Vagina (tissue), 2 donors: ENCODE measurements at places on chromosomes 12 and 14.

- no peak for DNase-seq
These were observed 118.0 kb downstream of the NUAK1 start for GRCh38 chr12:106020736-106021135.

DNA sequence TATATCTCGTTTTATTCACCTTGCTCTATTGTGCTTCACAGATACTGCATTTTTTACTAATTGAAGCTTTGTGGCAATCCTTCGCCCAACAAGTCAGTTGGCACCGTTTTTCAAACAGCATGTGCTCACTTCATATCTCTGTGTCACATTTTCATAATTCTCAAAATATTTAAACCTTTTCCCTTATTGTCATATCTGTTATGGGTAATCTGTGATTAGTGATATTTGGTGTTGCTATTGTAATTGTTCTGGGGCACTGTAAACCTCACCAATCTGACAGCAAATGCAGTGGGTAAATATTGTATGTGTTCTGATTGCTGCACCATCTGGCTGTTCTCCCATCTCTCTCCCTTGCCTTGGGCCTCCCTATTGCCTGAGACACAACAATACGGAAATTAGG, 191.3 kb downstream of the BTG1 start:
- no peak for DNase-seq

- DNase-seq = no peak
These were observed 36.4 kb downstream of the PKP2 start for GRCh38 chr12:32860192-32860591.

DNA sequence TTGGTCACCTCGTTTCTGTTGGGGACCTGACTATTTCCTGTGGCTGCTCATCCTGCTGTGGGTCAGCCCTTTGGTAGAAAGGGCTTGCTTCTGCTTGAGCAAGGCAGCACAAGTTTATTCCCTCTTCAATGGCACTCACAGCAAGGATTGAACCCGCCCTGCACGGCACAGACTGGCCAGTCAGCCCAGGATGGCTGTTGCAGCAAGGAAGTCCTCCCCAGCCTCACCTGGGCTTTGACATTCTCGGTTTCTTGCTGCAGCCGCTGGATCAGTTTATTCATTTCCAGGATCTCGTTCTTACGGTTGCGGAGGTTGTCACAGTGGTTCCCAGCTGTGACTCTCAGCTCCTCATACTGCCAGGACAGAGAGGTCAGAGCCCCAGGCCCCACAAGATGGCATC, 9.5 kb downstream of the KRT82 start:
- no peak for DNase-seq

DNA sequence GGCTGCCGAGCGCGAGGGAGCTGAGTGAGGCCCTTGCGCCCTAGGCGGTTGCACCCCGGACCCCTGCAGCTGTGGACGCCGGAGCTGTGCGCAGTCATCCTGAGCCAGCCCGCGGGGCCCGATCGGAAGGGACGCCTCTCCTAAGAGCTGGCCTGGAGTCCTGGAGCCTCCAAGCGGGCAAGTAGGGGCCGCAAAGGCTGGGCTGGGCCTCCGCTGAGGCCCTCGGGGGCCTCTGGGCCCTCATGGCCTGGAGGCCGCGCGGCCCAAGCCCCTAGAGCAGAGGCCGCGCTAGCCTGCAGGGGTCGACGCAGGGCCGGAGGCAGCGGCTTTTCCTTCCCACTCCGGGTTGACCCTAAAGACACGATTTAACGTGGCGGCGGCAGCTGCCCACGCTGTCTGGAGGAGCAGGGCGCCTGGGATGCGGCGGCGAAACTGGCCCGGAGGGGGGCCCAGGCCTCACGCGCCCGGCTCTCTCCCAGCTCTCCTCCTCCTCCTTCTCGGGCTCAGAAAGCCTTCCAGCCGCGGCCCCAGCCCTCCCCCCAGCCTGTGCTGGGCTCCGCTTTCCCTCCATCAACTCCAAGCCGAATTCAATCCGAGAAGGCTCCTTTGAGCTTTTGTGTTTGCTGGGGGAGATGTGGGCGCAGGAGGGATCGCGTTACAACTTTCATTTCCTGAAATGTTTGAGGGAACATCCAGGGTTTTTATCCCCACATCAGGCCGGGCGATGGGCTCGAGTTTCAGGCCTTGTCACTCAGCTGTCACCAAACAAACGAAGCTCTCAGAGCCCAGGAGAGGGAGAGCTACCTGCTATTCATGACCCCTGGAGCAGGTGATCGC, 11.6 kb downstream of the SIX1 start:
- no peak for DNase-seq

- no peak for DNase-seq
These were observed 46.2 kb downstream of the ANO4 start for GRCh38 chr12:100840748-100841147.

GRCh38 chr12:107130830-107131611, 37.7 kb upstream of the CRY1 start:
- no peak for DNase-seq

- DNase-seq = no peak
These were observed 32.5 kb downstream of the PSMC1 start for GRCh38 chr14:90288651-90289355.

DNA sequence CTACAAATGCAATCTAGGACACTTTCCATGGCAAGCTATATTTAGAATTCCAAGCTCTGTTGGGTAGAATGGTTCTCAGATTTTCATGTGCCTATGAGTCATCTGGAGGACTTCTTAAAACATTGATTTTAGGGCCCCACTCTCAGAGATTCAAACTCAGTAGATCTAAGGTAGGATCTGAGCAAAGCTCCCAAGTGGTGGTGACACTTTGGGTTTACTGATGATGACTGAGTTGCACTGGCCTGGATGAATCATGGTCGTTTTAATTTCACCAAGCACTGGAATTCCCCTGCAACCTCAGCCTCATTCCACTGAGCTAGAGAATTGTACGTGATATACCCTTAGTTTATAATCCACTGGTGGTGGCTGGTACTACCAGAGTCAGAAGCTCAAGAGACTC, 86.5 kb downstream of the PPM1H start:
- no peak for DNase-seq

DNA sequence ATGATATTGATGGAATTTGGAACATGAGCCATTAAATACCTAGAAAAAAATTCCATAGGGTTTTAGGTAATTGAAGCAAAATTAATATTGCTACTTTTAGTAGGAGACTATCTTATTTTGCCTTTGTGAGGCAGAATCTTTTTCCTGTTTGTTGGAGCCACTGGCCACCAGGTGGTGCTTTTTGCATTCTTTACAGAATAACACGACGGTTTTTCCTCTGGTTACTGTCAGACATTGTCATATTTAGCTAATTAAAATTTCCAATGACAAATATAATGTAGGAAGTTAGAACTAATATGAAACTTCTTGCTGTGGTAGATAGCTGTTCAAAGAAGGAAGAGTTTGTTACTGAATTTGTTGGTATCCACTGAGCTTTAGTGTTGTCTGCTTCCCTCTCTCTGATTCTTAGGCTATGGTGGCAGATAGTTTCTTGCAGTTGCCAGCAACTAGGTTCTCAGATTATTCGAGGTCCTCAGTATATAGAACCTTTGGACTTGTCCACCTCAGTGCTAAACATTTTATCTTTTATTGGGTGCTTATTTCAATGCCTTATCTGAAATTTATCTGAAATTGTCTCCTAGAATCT, 25.7 kb downstream of the RAB21 start:
- DNase-seq = no peak

GRCh38 chr14:81222691-81223090, 1.9 kb upstream of the GTF2A1 start:
- no peak for DNase-seq

- no peak for DNase-seq
These were observed 31.4 kb downstream of the VWF start for GRCh38 chr12:6092784-6093722.

DNA sequence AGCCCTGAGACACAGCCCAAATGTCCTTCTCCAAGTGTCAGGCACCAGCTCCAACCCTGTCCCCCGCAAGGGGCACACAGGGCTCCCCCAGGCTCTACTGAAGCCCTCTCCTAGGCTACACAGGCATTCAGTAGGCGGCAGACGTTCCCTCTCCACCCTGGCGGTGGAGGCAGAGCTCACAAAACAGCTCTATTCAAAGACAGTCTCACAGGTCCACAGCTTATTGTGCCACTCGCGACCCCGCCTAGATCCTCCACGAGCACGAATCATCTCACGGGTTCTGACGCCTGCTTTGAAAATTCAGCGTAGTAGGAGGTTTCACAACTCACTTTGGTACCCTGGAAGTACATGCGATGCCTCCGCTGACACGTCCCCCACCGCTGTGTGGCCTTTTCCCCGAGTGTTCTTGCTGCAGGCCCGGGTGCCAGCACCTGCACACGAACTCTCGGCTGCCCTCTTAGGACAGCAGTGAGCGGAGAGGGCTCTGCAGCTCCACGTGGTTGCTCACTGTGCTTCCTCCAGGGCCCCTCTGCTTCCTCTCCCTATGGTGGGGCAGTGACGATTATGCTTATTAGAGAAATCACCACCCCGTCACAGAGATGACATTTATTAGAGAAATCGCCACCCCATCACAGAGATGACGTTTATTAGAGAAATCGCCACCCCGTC, 78.5 kb downstream of the ADGRD1 start:
- no peak for DNase-seq

DNA sequence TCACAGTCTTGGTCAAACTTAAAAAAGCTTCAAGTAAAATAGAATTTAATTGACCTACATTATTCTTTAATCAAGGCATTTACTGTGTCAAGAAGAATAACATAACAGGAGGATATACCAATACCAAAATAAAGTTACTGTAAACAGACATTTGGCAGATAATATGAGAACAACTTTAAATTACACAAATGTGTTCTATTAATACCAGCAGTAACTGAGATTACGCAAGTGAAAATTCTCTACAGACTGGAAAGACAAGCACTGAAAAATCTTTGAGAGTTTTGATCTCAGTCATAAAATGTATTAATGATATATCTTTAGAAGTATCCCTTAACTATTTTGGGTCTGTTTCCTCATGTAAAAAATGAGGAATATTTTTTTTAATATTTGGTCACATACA, 169.2 kb upstream of the SOX5 start:
- no peak for DNase-seq

GRCh38 chr12:95203487-95204030, 13.7 kb downstream of the FGD6 start:
- DNase-seq = no peak

- DNase-seq = no peak
These were observed 420.5 kb downstream of the TMEM132D start for GRCh38 chr12:129483111-129483893.

GRCh38 chr14:87405563-87405962, 587.4 kb downstream of the GALC start:
- no peak for DNase-seq

DNA sequence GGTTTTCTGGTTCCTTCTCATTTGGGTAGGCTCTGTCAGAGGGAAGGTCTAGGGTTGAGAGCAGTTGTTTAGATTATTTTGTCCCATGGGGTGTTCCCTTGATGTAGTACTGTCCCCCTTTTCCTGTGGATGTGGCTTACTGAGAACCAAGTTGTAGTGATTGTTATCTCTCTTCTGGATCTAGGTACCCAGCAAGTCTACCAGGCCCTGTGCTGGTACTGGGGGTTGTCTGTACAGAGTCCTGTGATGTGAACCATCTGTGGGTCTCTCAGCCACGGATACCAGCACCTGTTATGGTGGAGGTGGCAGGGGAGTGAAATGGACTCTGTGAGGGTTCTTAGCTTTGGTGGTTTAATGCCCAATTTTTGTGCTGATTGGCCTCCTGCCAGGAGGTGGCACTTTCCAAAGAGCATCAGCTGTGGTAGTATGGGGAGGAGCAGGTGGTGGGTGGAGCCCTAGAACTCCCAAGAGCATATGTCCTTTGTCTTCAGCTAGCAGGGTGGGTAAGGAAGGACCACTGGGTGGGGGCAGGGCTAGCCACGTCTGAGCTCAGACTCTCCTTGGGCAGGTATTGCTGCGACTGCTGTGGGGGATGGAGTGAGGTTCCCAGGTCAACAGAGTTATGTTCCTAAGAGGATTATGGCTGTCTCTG, 179.3 kb upstream of the BTG1 start:
- DNase-seq = no peak

DNA sequence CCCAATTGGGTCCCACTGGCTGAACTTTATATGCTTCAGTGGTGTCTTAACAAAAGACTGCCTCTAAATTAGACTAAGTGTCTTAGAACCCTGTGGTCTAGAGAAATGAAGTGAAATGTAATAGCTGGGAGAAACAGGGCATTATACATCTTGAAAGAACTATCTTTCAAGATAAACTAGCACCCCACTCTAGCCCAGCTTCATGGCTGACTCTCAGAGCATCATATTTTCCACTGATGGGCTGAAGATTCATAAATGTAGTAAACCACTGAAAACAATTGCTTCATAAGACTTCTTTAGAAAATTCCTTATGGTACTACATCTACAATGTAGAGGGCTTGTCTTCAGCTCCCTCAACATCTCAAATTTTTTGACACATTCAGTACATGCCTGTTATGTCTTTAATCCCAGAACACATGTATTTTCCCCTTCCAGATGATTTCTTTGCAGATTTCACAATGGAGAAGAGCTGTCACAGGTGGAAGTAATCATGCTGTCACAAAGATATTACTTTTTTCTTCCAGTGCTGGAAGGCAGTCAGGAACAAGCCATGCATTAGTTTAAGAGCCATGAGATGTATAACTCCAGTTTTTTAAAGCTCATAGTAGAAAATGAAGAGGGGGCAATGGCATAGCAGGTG, 48.5 kb downstream of the IFNG-AS1 start:
- no peak for DNase-seq

- DNase-seq = no peak
These were observed 5.6 kb downstream of the ZNF385A start for GRCh38 chr12:54378796-54379397.

- DNase-seq = no peak
These were observed 227.5 kb upstream of the LMO3 start for GRCh38 chr12:16833376-16834015.

GRCh38 chr14:73795466-73795865, 56.2 kb upstream of the PTGR2 start:
- no peak for DNase-seq

- DNase-seq = no peak
These were observed 1.2 kb downstream of the SMCO2 start for GRCh38 chr12:27447761-27448160.

- no peak for DNase-seq
These were observed 7.3 kb downstream of the LHX5 start for GRCh38 chr12:113464452-113464775.

GRCh38 chr14:32786886-32787285, 151.8 kb upstream of the NPAS3 start:
- no peak for DNase-seq

- DNase-seq = no peak
These were observed 14.2 kb upstream of the CALM1 start for GRCh38 chr14:90382491-90383125.

GRCh38 chr12:25689996-25690501, 137.0 kb upstream of the LMNTD1 start:
- DNase-seq = no peak

- DNase-seq = no peak
These were observed 10.6 kb downstream of the TRHDE start for GRCh38 chr12:72282721-72283120.
